NCI-H1092 (cell line): ENCODE measurements at places on chromosomes 16 and 17.

- DNase-seq = no peak
These were observed 33.5 kb downstream of the GNA13 start for GRCh38 chr17:65022751-65023700.

GRCh38 chr16:83268169-83268568 lies 539.6 kb upstream of the HSBP1 start:
- no peak for DNase-seq

DNA sequence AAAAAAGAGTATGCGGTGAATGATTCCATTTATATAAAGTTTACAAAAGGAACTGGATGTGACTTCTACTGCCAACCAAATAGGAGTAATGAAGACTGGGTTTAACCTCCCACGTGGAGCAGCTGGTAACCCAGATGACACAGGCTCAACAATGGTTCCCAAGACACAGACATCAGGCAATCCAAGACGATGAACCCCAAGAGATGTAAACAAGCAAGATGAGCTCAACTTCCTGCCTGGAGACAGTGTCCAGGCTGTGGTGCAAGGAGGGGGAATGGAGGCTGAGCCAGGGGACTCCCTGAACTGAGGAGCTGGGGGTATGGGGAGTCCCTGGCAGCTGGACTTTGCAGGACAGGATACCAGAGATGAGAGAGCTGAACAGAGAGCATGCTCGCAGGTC lies 104.7 kb downstream of the LITAF start:
- no peak for DNase-seq

GRCh38 chr16:69093974-69094373 lies 11.5 kb upstream of the HAS3 start:
- no peak for DNase-seq

GRCh38 chr16:50522324-50522723 lies 25.9 kb upstream of the NKD1 start:
- DNase-seq = no peak

GRCh38 chr17:57082441-57082840 lies 2.6 kb upstream of the AKAP1 start:
- DNase-seq = no peak

- no peak for DNase-seq
These were observed 7.0 kb upstream of the ZKSCAN2 start for GRCh38 chr16:25264597-25264996.

- DNase-seq = peak; percentile 37
These were observed 5.9 kb upstream of the UBE2O start for GRCh38 chr17:76458580-76459490.
